ENCODE measurements at places on chromosomes 16 and 17. TPM values are rescaled to one million over a fixed set of nuclear protein-coding genes. Genes with fewer than 3 reads are reported as not detected.

The TMEM220 gene
- 1.1 TPM for total RNA-seq

DNA sequence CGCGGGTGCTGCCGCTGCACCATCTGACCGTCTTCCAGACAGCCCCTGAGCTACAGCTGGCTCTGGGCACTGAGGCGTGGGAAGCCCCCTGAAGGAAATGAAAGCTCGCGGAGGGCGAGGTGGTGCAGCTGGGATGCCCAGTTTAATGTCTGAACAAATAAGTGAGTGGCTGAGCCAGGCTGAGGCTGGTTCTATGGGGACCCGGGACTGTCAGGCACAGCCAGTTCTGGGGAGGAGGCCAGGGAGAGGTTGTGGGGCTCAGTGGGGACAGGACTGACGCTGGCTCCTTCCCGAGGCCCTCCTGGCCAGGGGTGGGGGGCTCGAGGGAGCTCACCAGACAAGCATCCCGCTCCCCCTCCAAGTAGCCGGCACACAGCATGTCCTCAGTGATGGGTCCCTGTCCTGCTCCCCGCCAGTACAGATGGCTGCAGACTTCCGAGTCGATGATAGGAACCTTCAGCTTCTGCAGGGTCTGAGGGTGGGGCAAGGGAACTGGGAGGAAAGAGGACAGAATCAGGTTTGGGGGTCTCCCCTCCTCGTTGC, 4.4 kb downstream of the PRSS22 start:
- no peak for DNase-seq
- H3K27ac ChIP-seq, result no peak overlapping the region
- no peak overlapping the region for H3K4me3 ChIP-seq
- peaks cover 12% of the 10 kb centered on the region for H3K4me1 ChIP-seq
- H3K27me3 ChIP-seq, result no peaks in the 10 kb centered on the region

DNA sequence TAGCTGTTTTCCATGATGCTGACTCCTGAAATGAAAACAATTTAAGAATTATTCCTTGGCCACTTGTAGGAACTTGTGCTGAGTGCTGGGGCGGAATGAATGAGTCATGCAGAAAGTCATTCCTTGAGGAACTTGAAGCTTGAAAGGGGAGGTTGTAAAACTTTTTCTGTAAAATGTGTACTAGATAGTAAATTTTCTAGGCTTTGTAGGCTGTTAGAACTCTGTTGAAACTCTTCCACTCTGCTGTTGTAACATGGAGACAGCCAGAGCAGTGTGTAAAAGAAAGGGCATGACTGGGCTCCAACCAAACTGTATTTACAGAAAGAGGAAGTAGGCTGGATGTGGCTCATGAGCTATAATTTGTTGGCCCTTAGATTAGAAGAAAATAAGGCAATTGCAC, 46.1 kb downstream of the ABCA8 start:
- no peaks in the 10 kb centered on the region for H3K4me1 ChIP-seq
- no peak overlapping the region for H3K4me3 ChIP-seq
- H3K36me3 ChIP-seq, result no peaks in the 10 kb centered on the region
- no peaks in the 10 kb centered on the region for H3K27me3 ChIP-seq
- no peak for DNase-seq
- peak overlapping the region; percentile 28 for H3K27ac ChIP-seq

DNA sequence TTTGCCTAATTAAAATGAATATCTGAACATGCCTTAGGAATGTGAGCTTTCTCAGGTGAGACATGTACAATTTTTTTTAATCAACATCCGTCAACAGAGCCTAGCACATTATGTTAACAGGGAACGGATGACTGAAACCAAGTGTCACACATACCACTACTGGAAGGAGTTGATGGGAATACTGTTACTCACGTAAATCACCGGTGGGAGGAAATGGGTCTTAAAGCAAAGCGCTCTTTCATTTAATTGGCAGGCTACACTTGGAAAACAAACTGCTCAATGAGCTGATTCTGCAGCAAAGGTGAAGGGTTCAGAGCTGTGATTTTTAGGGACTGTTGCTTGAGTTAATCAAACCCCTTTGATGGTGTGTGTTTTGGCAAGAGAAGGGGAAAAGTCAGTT, 4.8 kb downstream of the CPPED1 start:
- H3K27ac ChIP-seq, result no peak overlapping the region
- no peak for DNase-seq
- peaks cover 9% of the 10 kb centered on the region for H3K4me1 ChIP-seq
- no peaks in the 10 kb centered on the region for H3K27me3 ChIP-seq
- no peaks in the 10 kb centered on the region for H3K36me3 ChIP-seq
- no peak overlapping the region for H3K4me3 ChIP-seq

GRCh38 chr17:29154516-29155226, 25.5 kb downstream of the MYO18A start:
- DNase-seq, result no peak
- H3K27ac ChIP-seq, result no peak overlapping the region
- no peaks in the 10 kb centered on the region for H3K27me3 ChIP-seq

The SAMD14 gene
- 0.92 TPM for total RNA-seq

- H3K27ac ChIP-seq, result no peak overlapping the region
- H3K36me3 ChIP-seq, result no peaks in the 10 kb centered on the region
- H3K4me1 ChIP-seq, result peaks cover 35% of the 10 kb centered on the region
- DNase-seq, result peak; percentile 7
Observed at GRCh38 chr16:53545433-53545832, 42.4 kb upstream of the AKTIP start.

DNA sequence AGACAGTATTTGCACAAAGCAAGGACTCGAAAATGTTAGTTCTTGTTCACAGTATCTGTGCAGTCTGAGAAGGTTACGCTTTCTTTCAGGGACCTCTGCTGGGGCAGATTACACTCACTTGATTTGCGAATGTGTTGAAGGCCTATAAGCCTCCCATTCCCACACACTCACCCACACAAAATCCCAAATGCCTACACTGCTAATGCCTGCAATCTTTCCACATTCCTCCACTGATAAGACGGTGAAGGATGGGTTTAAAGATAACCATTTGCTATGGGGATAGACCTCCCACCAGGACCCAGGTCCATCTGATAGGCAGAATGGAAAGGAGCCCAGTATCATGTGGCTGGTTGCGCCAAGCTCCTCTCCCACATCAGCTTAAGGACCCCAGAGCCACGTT, 394.9 kb upstream of the SALL1 start:
- H3K4me3 ChIP-seq, result no peak overlapping the region
- DNase-seq, result no peak
- H3K4me1 ChIP-seq, result no peaks in the 10 kb centered on the region
- no peak overlapping the region for H3K27ac ChIP-seq
- H3K36me3 ChIP-seq, result no peaks in the 10 kb centered on the region

GRCh38 chr17:76726776-76727718, at the start of gene METTL23:
METTL23 (plus strand) TSS chr17:76726839; CDS start chr17:76729711, 2,872 bp downstream.
- no peaks in the 10 kb centered on the region for H3K27me3 ChIP-seq
- peaks cover 35% of the 10 kb centered on the region for H3K36me3 ChIP-seq
- peak; percentile 93 for DNase-seq
- peak within 1 kb of the TSS; percentile 82 for H3K4me3 ChIP-seq
- peak within 1 kb of the TSS; percentile 93 for H3K27ac ChIP-seq
- H3K4me1 ChIP-seq, result peaks cover 55% of the 10 kb centered on the region

The KCNG4 gene
- not detected for total RNA-seq

The LDAF1 gene
- total RNA-seq, result 9.5 TPM

DNA sequence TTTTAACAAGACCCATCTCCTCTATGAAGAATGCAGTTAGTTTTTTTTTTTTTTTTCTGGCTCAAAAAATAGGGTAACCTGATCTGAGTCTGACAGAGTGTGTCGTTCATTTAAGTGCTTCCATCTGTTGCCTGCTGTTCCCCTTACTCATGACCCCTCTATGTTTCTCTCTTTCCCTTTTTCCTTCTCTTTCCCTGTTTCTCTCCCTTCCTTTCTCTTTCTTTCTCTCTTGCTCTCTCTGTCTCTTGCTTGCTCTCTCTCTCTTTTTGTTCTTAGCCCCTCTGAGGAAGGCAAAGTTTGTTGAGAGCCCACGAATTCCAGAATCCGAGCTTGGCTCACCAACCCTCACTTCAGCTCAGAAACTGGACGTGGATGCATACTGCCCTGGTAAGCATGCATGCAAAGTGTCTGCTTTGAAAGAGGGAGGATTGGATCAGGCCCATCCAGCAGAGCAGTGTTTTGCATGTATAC, 185.0 kb downstream of the TANC2 start:
- no peaks in the 10 kb centered on the region for H3K36me3 ChIP-seq
- no peaks in the 10 kb centered on the region for H3K4me1 ChIP-seq
- H3K27ac ChIP-seq, result no peak overlapping the region
- no peak for DNase-seq

DNA sequence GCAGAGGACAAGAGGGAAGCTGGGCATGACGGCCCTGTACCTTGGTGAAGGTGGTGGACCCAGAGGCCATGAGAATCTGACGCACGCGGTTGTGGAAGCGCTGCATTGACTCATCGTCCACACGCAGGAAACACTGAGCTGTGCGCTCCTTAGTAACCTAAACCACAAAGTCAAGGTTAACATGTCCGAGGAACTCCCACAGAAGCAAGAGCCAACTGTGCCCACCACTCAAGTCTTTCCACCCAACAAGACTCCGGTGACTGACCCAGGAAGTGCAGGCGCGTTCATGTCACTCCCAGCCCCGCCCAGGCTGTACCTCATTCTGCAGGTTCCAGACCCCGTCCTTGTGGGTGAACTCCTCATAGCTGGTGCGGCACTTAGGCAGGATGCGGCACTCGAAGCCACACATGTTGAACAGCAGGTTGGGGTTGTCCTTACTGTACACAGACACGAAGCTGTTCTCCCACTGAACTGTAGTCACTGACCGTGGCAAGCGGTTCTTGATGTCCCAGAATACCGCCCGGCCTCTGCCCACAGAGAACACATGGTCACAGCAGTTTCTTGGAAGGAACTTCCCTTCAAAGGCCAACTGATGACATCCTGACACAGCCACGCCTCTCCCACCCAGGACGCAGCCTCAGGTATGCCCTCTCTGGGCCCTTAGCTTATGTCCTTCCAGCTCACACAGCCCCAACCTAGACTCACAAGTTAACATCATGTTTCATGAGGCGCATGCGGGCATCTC, 11.5 kb downstream of the PRPF8 start:
- DNase-seq, result peak; percentile 10
- no peak overlapping the region for H3K4me3 ChIP-seq
- H3K4me1 ChIP-seq, result peaks cover 5% of the 10 kb centered on the region
- H3K27me3 ChIP-seq, result no peaks in the 10 kb centered on the region
- no peak overlapping the region for H3K27ac ChIP-seq

The GRIN2A gene
- not detected for total RNA-seq

DNA sequence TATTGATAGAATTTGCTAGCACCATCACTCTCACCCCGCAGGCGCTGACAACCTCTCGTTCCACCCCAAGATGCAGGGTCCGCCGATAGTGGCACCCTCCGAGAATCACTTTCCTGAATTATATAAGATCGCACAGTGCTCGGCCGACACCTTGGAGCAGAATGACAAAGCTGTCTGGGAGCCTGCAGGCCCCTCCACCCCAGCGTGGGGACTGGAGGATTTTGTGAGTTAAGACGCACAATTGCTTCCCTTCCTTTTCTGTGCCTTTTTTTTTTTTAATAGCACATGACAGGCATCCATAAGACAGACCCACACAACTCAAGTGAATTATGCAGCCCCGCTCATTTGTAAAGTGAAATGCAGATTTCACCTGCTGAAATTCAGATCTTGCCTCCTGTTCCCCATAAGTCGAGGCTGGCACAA, 155.3 kb downstream of the C16orf78 start:
- no peak overlapping the region for H3K4me3 ChIP-seq
- no peak overlapping the region for H3K27ac ChIP-seq
- H3K4me1 ChIP-seq, result no peaks in the 10 kb centered on the region
- DNase-seq, result no peak
- H3K36me3 ChIP-seq, result no peaks in the 10 kb centered on the region

DNA sequence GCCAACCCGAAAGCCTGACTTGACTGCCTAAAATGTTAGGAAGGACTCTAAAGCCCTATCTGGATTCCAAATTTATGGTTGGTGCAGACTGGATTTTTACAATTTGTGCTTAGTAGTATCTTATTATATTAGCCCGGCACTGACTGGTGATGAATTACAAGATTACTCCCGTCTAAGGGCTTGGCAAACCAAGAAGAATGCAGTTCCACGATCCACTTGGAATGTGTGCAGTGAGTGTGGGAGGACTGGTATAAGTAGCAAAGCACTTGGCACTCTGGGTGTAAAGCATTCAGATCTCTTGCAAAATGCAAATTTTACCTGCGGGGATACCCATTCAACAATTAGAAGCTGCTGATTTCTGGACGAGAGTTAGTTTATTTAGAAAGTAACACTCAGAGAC, 539.4 kb downstream of the MAF start:
- DNase-seq, result no peak
- no peaks in the 10 kb centered on the region for H3K4me1 ChIP-seq
- H3K4me3 ChIP-seq, result no peak overlapping the region

DNA sequence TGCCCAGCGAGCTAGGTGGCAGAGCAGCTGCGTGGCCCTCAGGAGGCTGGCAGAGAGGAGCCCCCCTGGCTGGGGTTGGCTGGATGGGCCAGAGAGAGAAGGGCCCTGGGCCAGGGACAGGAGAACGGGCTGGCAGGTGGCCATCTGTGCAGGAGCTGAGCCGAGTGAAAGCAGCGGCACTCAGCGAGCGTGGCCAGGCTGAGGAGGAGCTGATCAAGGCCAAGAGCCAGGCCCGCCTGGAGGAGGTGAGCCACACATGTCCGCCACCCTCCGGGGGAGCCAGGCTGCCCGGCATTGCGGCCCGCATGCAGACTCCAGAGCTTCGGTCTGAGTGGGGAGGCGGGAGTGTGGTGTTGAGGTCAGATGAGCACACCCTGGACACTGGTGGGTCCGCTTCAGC, 2.1 kb upstream of the RAC3 start:
- no peak for DNase-seq
- peaks cover 9% of the 10 kb centered on the region for H3K4me1 ChIP-seq
- no peak overlapping the region for H3K27ac ChIP-seq
- H3K36me3 ChIP-seq, result no peaks in the 10 kb centered on the region

The KRTAP2-2 gene
- not detected for total RNA-seq

Measured in CD8-positive, alpha-beta memory T cell (primary cell).